ENCODE measurements at places on chromosomes 11 and 22.

DNA sequence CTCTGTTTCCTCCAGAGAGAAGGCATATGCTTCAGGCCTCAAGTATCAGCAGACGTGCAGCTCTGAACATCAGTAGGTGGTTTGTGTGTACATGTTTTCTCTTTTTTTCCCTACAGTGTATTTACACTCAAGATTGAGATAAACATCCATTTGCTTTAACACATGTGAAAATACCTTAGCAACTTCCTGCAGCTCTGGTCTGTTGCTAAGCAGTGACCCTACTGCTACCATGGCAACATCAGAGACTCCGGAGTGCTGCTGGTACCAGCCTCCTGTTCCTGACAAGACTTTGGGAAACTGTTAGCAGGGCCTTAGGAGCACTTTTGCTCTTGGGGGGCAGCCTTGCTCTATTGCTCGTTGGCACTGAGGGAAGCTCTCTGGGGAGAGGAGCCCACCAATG lies 221.2 kb upstream of the PLET1 start:
- no peak for DNase-seq

DNA sequence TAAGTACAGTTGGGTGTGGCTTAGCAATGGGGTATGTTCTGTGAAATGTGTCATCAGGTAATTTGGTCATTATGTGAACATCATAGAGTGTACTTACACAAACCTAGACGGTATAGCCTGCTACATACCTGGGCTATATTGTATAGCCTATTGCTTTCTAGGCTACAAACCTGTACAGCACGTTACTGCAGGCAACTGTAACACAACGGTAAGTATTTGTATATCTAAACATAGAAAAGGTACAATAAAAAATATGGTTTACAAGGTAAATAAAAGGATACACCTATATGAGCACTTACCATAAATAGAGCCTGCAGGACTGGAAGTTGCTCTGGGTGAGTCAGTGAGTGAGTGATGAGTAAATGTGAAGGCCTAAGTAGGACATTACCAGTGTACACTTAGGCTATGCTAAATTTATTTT lies 73.1 kb upstream of the GDPD4 start:
- DNase-seq, result no peak

GRCh38 chr11:10109806-10110205 lies 184.2 kb downstream of the SBF2 start:
- no peak for DNase-seq

DNA sequence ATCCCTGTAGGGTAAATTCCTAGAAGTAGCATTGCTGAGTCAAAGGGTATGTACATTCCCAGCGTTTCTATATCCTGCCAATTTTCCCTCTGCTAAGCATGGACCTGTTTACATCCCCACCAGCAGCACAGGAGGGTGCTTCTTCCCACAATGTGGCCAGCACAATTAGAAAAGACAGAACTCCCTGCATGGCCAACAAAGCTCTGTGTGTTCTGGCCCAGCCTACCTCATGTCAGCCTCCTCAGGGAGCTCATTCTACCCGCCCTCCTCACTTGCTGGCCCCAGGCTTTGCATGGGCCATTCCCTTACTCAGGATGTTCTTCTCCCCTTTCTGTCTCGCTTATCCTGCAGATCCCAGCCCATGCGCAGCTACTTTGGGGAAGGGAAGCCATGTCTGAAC lies 186.1 kb downstream of the DSCAML1 start:
- DNase-seq, result no peak

DNA sequence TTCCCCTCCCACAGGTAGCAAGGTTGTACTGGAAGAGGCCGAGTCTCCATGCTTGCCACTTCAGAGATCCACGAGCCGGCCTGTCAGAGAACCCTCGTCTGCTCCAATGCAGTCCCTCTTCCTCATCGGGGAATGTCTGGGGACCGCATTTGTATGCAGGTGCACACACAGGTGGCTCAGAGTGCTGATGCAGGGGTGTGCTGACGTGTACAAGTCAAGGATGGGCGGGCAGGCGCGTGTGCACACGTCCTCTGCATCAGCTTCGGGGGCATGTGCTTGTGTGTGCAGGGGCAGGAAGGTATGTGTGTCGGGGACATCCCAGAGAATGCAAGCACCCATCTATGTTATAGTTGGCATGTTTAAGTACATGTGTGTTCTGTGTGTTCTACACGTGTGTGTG lies 49.4 kb downstream of the ELFN2 start:
- DNase-seq, result no peak

GRCh38 chr11:37988031-37988430 lies 1390.0 kb upstream of the RAG2 start:
- DNase-seq, result no peak

DNA sequence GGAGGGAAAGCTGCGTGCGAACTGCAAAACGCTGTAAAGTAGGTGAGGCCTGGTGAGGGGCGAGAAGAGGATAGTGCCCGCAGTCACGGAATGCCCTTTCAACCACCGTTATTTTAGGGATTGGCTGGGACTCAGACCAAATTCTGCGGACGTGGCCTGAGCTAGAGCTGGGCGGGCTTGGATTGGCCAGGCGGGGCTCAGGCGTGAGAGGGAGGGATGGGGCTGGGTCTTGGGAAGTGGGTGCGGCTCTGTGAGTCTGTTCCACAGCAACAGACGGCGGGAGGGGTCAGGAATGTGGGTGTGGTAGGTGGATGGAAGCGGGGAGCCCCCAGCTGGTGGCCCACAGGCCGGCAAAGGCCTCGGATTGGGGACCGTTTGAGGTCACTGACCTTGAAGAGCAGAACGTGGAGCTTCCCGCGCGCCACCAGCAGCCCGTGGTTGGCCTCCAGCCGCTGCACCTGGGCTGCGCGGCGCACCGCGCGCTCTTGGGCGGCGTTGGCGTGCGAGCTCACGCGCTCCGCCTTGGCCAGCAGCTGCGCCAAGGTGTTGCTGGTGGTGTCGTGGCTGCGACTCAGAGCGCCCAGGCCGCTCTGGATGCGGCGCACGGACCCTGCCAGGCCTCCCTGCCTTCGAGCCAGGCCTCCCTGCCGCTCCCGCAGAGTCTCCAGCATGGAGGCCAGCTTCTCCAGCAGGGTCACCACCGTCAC lies 444 bp downstream of the CAVIN3 start:
- DNase-seq, result no peak

DNA sequence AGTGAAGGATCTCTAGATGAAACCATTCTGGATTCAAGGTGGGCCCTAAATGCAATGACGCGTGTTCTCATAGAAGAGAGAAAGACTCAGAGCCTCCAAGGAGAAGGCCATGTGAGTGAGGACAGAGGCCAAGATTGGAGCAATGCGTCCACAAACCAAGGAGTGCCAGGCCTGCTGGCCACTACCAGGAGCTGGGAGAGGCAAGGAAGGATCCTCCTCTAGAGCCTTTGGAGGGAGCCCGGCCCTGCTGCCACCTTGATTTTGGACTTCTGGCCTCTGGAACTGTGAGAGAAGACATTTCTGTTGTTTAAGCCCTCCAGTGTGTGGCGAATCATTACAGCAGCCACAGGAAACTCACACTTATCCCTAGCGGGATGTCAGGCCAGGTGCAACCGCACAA lies 52.7 kb upstream of the SHANK2 start:
- DNase-seq, result no peak

DNA sequence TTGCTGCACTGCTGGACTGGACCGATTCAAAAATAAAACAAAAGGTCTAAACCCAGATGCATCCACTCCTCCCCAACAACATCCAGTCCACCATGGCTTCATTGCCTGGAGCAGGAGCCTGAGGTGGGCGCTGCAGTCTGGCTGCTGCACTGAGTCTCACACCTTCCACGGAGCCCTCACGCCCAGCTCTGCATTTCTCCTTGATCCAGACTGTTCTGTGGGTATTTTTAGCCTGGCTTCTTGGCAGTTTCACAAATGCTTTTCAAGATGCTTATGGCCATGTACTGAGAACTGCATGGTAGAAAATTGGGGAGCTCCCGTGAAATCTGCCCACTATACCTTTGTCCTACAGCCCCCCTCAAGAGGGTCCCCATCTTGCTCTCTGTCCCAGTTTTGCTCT lies 53.3 kb upstream of the JAM3 start:
- no peak for DNase-seq

GRCh38 chr22:49124608-49125007 lies 703.1 kb downstream of the BRD1 start:
- no peak for DNase-seq

DNA sequence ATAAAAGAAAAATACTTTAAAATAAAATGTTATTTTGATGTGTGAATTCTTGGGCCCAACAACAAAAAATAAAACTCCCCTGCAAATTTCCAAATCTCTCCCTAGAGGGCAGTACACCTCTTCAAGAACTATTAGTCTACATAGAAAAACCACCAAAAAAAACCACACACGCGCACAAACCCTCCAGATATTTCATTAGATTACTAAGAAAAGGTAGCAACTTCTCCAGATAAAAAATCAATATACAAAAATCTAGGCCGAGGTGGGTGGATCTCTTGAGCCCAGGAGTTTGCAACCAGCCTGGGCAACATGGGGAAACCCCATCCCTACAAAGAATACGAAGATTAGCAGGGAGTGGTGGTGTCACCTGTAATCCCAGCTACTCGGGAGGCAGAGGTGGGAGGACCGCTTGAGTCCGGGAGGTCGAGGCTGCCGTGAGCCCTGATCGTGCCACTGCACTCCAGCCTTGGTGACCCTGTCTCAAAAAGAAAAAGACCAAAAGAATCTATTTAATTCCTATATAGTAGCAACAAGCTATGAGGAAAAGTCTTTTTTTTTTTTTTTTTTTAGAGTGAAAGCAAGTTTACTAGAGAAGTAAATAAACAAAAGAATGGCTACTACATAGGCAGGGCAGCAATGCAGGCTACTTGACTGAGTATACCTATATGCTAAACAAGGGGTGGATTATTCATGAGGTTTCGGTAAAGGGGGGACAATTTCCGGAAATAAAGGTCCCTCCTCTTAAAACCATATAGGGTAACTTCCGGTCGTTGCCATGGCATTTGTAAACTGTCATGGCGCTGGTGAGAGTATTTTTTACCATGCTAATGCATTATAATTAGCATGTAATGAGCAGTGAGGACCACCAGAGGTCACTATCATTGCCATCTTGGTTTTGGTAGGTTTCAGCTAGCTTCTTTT lies 13.1 kb downstream of the B3GNT6 start:
- DNase-seq, result peak; percentile 53

DNA sequence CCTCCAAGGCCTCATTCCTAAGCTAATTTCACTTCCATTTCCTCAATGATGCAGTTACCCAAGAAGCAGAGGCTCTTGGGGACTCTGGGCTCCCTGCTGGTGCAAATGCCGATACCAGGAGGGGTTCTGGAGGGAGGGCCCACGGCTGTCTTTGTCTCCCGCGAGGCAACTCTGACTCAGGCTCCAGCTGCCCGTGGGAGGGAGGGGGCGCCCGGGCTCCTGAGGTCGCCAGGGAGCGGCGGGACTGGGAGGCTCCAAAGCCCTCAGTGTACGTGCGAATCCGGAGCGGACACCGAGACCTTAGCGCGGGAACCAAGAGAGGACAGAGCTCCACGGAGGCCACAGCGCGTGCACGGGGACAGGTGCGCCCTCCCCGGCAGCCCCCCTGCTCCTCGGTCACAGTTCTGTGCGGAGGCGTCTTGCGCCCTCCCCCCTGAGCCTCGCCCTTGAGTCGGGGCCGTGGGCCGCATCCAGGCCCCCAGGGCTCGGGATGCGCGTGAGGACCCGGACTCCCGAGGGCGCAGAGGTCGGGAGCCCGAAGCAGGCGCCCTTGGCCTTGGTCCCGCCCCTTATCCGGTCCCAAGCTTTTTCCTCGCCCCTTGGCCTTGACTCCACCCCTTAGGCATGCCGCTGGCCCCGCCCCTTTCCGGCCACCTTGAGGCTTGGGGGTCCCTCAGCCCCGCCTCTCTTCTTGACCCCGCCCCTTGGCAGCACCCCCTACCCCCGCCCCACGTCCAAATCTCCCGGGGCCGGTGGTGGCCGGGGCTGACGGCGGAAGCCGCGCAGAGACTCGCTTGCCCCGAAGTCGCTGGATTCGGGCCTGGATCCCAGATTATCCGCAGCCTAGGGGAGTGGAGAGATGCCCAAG lies 4.7 kb upstream of the SHISA8 start:
- no peak for DNase-seq

GRCh38 chr11:108593923-108594434 lies 411 bp upstream of the EXPH5 start:
- DNase-seq, result no peak

DNA sequence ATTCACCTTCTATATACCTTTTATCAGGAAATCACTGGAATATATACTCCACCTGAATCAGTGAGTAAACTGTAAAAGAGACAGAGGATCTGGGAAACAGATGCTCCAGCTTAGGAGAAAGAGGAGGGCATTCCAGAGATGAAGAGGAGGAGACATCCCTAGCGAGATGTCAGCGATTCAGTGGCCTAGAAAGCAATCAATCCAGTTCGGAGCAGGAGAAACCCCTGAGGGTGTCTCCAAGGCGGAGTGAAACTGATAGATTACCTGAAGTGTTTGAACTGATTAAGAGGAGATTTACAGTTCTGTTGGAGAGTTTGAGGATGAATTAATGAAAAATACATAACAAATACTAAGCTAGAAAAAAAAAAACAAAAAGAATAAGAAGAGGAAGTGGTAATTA lies 24.5 kb upstream of the TNRC6B start:
- DNase-seq, result no peak

DNA sequence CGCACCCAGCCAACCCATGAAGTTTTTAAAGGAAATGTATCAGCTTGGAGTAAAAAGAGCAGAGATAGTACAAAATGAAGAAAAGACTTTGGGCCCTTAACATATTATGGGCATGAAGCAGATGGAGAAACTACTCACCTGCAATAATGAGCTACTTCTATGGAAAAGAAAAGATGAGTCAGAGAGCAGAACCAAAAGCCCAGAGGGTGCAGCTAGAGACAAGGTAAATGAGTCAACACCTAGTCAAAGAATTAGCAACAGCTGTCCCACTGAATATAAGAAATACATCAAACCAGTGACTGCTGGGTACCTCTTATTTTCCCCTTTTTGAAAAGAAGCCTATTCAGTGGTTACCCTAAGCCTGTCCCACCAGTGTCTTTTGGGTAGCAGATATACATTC lies 61.8 kb downstream of the RPL27A start:
- no peak for DNase-seq

- no peak for DNase-seq
These were observed 14.0 kb downstream of the IGLL1 start for GRCh38 chr22:23565915-23566704.

GRCh38 chr11:95715777-95716241 lies 73.8 kb downstream of the FAM76B start:
- DNase-seq, result no peak

GRCh38 chr11:11980841-11981308 lies 27.6 kb downstream of the DKK3 start:
- DNase-seq, result no peak

- no peak for DNase-seq
These were observed 99.0 kb upstream of the HSD17B12 start for GRCh38 chr11:43581370-43582023.

- no peak for DNase-seq
These were observed 94.0 kb upstream of the APOA1 start for GRCh38 chr11:116931206-116931953.

GRCh38 chr22:11307998-11308397 lies 4220.0 kb upstream of the OR11H1 start:
- no peak for DNase-seq

All from NCI-H187 (cell line).